Left hindlimb (tissue), 1 donor: ENCODE measurements at places on chromosomes 2 and 18.

- peak; percentile 28 for DNase-seq
Measured at GRCh38 chr2:78145395-78145996, 623.3 kb upstream of the LRRTM4 start.

DNA sequence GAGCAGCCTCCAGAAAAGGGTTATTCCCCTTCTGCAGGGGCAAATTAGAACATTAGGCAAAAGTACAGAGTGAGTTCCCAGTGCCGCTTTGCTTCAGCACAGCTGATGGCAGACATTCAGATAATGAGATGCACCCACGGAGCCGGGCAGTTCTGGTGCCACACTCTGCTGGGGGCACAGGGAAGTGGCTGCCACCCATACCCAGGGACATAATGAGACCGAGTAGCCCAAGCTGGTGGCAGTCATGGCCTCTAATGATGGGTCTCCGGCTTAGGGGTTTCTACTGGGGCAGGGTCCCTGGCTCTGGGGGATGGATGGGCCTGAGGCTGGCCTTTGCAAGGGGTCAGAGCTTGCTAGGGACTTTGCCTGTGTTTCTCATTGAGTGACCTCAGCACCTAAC lies 26.2 kb downstream of the GLI2 start:
- DNase-seq, result no peak

- DNase-seq, result no peak
Measured at GRCh38 chr2:195686564-195686963, 29.5 kb downstream of the SLC39A10 start.

DNA sequence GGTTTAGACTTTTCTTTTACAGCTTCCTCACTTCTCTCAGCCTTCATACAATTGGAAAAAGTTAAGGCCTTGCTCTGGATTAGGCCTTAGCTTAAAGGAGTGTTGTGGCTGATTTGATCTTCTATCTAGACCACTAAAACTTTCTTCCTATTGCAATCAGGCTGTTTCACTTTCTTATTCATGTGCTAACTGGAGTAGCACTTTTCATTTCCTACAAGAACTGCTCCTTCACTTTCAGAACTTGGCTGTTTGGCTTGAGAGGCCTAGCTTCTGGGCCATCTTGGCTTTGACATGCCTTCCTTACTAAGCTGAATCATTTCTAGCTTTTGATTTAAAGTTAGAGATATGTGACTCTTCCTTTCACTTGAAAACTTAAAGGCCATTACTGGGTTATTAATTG lies 114.3 kb downstream of the ARHGEF4 start:
- DNase-seq, result no peak

DNA sequence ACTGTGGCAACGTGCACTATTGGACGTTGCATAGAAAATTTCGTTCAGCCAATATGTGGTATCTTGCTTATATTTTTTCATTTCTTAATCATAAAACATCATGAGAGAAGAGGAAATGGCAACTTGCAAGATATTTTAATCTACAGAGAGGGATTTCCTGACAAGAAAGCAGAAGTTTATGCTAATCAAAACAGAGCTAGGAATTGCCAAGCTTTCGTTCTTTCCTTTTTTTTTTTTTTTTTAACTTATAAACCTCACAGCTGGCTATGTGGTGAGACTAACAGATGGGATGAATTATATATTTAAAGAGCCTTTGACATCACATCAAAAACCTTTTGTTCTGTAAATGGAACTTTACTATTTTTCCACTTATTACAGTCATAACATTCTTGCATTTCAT lies 1136.9 kb upstream of the TMEFF2 start:
- DNase-seq, result no peak

GRCh38 chr18:21833604-21834298 lies 93.2 kb downstream of the MIB1 start:
- no peak for DNase-seq

- DNase-seq, result no peak
Measured at GRCh38 chr18:26457611-26458353, 90.6 kb downstream of the KCTD1 start.
